ENCODE measurements at places on chromosomes 13 and 19.

- DNase-seq: no peak
These were observed 19.6 kb downstream of the GPR183 start for GRCh38 chr13:99287551-99287950.

DNA sequence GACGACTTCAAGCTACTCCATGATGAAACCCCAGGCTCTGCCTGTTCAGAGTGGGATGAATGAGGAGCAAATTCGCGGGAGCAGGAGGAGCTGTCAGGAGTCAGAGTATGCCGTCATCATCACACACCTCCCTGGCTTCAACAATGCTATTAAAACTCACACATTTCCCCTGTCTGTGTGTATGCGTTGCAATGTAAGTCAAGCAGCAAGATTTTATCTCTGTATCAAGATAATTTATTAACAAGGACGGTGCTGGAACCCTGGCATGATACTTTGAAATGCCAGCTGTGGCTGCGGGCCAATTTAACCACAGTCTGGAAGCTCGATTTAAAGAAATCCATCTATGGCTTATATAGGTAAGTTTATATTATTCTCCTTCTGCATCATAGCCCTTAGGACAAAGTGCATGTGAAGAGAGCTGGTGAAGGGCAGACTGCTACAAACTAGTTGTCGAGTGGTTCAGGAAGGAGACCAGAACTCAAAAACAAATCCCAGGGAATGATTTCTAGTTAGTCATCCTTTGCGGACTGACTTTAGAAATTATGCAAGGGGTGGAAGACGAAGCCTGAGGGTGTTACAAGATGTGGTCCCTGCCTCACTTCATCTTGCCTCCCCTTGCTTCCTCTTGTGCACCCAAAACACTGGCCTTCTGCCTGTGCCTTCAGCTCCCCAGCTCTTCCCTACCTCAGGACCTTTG lies 486.5 kb downstream of the COG6 start:
- DNase-seq: no peak

- no peak for DNase-seq
These were observed 6.9 kb upstream of the ZNF580 start for GRCh38 chr19:55633861-55634260.

- DNase-seq: peak; percentile 100
These were observed 20.3 kb downstream of the MAST3 start for GRCh38 chr19:18117692-18118378.

GRCh38 chr13:67769063-67769986 lies 539.2 kb upstream of the PCDH9 start:
- DNase-seq: no peak
